ENCODE measurements at places on chromosomes 13 and 19. TPM values are rescaled to one million over a fixed set of nuclear protein-coding genes. Genes with fewer than 3 reads are reported as not detected.

PSG11 gene
- 0.28 TPM for total RNA-seq

STK24 gene
- 36.1 TPM for total RNA-seq

POLR2E gene
- total RNA-seq, result 294 TPM

GPATCH1 gene
- total RNA-seq, result 8.3 TPM

DHDH gene
- total RNA-seq, result 0.28 TPM

KXD1 gene
- 66.7 TPM for total RNA-seq

RFPL4A gene
- total RNA-seq, result not detected

SIGLEC5 gene
- not detected for total RNA-seq

ZNF649 gene
- 9.2 TPM for total RNA-seq

C13orf42 gene
- not detected for total RNA-seq

IGFL3 gene
- total RNA-seq, result not detected

PSG6 gene
- total RNA-seq, result not detected

FAM83E gene
- total RNA-seq, result 0.56 TPM

SIGLEC12 gene
- total RNA-seq, result not detected

CYSLTR2 gene
- total RNA-seq, result not detected

ICAM1 gene
- 10.6 TPM for total RNA-seq

CEBPA gene
- total RNA-seq, result under 0.01 TPM

ZNF793 gene
- total RNA-seq, result 0.72 TPM

FAM124A gene
- total RNA-seq, result not detected

TEX101 gene
- not detected for total RNA-seq

LRRC63 gene
- not detected for total RNA-seq

NLRP11 gene
- total RNA-seq, result not detected

BRD4 gene
- total RNA-seq, result 7.2 TPM

MISP gene
- total RNA-seq, result not detected
